GF-D8 (cell line): ENCODE measurements at places on chromosomes 1 and 21.
A peak's percentile ranks its signal among the peaks of the same experiment; 100 is the strongest.

- no peak for DNase-seq
Observed at GRCh38 chr21:44947111-44947929, 7.5 kb downstream of the SLX9 start.

DNA sequence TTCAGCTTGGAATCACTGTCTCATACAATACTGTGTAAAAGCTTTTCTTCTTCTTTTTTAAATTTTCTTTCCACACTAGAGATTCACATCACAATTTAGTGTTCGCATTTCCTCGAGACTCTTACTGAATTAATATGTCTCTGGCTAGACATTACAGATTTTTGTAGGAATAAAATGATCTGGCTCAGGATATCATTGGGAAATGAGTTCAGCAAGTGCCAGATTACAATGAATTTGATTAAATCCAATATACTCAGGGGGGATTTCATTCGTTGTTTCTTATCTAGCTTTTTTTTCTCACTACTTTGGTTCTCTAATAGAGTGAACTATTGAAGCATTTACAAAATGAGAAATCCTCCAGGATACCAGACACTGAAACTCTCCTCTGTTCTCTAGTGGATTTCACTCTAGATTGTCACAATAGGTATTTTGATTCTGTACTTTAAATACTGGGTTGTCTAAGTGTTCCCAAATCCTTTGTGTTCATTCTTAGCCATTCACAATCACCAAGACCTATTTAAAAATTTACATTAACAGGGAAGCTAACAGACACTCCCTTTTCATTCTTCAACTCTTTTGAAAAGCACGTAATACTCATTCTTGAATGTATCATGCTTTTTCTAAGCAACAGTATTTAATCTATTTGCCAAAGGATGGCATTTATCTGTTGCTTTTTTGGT, 2.8 kb upstream of the TSEN15 start:
- no peak for DNase-seq

DNA sequence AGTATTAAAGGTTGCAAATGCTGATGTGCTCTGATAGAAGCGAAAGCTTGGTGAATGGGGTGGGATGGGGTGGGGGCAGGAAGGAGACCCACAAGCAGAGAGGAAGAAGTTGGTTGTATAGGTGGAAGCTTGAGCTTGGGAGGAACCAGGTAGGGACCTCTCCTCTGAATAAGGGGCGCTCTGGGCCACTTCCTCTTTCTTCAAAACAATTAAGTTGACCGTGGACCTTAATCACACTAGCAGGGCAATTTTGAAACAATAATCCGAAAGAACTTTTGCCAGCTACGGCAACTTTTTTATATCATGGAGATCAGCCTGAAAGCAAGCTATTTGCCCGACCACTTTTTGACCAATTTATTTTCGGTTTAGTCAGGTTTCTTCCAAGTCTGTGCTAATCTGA, 1.9 kb upstream of the DYRK1A start:
- DNase-seq: peak; percentile 41

DNA sequence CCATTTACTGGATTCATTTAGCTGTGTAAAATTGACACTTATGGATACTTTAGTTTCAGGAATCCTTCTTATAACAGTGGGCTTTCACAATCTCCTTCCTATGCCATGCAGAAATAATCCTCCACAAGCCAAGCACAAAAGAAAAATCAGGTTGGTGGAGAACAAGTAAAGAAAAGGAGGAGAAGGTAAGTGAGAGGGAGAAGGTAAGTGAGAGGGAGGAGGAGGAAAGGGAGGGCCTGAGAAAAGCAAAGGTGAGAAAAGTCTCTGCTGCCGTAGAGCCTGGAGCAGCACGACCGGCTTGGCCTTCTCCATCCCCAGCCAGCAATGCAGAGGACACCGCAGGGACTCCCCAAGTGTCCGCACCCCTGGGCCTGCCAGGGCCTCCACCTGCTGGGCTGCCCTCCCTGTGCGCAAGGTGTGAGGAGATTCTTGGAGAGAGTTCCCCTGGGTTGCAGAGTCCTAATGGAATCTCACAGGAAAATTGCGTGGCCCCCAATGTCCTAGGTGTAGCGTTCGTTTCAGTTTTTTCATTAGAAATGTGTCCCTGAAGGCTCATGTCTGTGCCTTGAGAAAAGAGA, 39.0 kb downstream of the PRMT2 start:
- DNase-seq: no peak

DNA sequence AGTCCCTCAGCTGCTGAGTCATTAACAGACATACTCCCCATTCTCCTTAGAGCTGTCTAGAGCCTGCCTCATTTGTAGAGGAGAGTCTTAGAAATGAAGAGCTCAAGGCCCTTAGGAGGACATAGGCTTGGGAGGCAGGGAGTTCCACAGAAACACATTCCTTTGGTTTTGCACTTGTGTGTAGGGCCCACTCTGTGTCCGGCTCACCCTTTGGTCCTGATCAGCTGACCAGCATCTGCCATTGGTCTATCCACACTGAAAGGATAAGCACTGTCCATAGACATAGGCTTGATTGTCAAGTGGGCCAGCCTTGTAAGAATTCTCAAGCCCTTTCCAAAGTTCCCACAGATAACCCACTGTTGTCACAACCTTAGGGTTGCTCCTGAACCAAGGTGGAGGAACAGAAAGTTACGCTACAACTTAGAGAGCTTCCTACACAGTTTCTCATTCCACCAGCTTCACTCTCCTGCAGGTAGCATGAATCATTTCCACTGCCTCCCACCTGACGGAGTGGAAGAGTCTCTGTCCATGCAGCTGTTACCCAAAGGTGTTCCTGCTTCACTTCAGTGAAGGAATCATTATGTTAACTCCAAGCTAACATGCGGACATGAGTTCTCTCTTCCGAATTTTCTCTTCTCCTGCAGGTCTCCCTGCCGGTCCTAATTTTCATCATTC, 96.1 kb downstream of the TNFSF18 start:
- no peak for DNase-seq

- DNase-seq: no peak
Observed at GRCh38 chr1:84089867-84090266, 54.2 kb upstream of the PRKACB start.
